ENCODE measurements at places on chromosomes 6 and 20.

GRCh38 chr6:75109022-75109421 is 96.8 kb downstream of the COL12A1 start:
- no peak for DNase-seq

DNA sequence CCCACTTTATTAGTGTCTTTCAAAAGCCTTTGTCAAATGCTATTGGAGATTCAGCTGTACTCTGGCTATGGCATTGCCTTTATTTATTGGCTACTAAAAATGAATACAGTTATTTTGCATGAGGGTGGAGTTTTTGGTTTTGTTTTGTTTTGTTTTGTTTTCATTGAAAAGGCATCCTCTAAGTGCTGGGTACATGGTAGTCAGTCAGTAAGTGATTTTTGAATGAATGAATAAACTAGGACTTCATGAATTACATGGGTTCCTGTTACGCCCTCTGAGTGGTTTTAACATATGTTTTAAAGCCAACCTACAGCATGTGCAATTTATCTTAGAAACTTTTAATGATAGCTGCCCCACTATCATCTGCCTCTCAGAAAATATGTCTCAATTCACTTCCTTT is 38.9 kb upstream of the ENPP1 start:
- no peak for DNase-seq

DNA sequence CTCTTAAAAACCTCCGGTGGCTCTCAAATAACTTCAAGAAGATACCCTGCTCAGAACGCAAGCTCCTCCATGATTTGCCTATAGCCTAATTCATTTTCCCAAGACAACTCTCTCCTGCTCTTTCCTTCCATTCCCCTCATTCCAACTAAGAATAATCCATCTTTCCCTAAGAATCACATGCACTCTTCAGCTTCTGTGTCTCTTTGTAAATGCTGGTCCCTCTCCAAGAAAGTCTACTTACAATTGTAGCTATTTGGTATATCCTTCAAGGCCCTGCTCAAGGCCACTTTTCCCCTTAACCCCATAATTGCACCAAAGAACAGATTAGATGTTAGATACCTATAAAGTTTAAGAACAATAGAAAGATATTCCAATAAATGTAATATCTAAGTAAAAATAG is 7.4 kb upstream of the HEY2 start:
- no peak for DNase-seq

- no peak for DNase-seq
Measured at GRCh38 chr6:133377219-133377618, 136.1 kb downstream of the EYA4 start.

DNA sequence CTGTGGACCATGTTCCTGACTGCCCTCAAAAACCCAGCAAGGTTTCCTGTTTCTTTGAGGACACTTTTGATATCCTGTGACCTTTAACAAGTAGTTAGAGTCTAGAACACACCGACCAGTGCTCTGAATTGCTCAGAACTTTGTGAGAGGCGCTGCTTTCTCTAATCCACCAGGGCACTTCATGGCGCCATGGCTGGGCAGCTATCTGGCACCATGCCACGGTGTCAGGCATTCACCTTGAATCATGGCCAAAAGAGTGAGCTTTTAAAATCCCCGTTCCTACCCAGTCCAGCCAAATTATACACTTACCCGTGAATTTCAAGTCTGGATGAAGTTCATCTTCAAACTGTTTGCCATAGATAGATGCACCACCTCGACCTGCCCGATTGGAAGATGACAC is 17.0 kb upstream of the CPNE5 start:
- DNase-seq, result no peak

- no peak for DNase-seq
Measured at GRCh38 chr6:164694386-164694785, 615.0 kb downstream of the C6orf118 start.

DNA sequence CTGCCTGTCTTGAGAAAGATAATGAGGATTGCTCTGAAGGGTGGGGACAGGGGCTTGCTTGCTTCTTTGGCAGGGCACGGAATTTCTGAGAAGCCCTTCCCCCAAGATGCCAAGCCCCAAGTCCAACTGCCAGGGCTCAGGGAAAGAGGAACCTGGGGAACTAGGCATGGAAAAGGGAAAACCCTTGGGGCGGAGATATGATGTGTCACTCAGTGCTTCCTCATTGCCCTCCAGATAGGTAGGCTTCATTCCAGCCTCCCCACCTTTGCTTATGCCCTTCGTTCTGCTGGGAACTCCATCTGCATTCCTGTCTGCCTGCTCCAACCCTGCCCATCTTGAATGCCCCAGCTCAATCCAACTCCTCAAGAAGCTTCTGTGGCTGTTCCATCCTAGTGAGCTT is 61.2 kb downstream of the VEGFA start:
- DNase-seq, result no peak

DNA sequence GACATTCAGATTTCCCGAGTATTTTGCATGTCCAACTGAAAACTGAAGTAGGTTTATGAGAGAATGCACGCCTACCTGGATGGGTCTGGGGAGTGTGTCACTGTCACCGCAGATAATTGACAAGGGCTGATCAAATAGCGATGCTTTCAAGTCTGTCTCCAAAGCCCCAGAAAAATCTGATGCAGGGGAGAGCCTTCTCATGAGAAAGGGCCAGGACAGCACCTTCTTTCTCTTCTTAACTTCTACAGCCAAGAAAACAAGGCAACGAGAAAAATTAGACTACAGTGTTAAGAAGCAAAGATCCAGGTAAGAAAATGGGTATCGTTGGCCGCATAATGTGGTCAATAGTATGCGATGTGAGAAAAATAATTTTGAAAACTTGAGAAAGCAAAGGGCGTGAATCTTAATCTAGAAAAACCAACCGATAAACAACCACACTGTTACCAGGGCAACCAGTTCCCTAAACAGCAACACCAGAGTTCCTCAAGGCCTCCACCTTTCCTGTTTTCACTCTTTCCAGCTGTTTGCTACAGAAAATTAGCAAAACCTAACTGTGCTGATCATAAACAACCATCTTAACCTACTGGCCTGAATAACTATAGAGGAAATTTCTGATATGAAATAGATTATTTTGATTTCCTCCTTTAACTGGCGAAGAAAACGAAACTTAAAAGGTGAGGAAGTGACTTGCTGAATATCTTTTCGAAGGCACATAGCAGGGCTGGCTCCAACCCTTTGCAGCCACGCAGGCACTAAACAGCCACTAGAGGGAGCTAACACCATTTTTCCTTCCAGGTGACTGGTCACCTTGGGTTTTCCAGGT is 2.6 kb downstream of the TAGAP start:
- DNase-seq, result peak; percentile 57

DNA sequence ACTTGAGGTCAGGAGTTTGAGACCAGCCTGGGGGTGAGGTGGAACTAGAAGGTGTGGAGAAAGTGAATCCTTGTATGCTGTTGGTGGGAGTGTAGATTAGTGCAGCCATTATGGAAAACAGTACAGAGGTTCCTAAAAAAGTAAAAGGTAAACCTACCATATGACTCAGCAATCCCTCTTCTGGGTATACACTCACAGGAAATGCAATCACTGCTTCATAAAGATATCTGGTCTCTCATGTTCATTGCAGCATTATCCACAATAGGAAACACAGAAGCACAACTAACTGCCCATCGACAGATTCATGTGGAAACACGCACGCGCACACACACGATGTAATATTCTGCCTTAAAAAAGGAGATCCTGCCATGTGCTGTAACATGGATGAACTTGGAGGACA is 66.7 kb downstream of the CDC5L start:
- no peak for DNase-seq

DNA sequence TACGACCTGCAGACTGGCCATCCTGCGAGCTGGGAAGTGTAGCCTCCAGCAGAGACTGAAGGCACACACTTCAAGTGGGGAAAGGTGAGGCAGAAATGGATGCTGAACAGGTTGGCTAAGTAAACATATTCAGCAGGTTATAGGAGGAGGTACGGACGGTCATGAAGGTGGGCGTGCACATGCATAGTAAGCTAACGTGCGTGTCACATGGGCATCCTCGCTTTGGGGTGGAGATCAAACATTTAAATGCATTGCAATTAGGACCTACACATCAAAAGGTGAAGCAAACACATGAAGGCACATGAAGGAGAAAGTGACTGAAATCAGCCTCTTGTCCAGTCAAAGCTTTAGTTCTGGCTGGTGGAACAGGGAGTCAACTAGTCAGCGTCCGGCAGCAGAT is 305.6 kb upstream of the EXOC2 start:
- DNase-seq, result no peak

DNA sequence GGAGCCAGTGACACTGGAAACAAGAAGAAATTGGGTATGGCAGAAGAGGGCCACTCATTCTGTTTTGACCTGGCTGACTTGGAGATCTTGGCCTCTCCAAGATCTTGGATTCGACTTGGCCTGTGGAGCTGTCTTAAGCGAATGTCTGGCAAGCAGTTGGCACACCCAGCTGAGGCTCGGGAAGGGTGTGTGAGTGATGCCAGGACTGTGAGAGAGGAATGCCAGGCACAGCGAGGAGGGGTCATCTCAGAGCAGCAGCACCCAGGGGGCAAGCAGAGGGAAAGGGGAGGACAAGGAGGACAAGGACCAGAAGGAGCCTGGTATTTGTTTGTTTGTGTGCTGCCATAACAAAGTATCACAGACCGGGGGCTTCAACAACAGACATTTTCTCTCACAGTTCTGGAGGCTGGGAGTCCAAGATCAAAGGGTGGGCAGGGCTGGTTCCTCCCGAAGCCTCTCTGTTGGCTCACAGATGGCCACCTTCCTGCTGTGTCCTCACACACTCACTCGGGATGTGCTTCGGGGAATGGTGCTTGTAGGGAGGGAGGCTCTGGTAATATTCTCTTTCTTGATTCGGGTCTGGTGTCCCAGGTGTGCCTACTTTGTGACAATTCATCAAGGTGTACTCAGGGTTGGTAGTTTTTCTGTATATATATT is 33.0 kb downstream of the RPP40 start:
- DNase-seq, result no peak

DNA sequence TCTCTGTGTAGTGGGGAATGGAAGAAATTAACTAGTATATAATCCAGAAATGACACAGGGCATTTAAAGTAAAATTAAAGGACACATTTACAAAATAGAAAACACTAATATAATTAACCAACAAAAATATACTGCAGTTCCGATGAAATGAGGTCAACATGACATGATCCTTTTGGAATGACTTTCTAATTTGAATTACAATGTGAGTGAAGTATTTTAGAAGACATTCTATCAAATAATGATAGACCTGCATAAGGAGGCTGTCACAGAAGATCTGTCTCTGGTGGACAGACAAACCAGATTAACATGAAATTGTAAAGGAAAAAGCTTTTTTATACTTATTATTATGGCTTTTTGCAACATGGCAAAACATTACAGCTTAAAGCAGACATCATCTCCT is 100.6 kb upstream of the FAM184A start:
- no peak for DNase-seq

All from stimulated activated CD8-positive, alpha-beta memory T cell treated with anti-CD3 and anti-CD28 coated beads, Interleukin-15, amount 100 ng/mL, for 1 hour (primary cell).